ENCODE measurements at places on chromosomes 11 and 22.

DNA sequence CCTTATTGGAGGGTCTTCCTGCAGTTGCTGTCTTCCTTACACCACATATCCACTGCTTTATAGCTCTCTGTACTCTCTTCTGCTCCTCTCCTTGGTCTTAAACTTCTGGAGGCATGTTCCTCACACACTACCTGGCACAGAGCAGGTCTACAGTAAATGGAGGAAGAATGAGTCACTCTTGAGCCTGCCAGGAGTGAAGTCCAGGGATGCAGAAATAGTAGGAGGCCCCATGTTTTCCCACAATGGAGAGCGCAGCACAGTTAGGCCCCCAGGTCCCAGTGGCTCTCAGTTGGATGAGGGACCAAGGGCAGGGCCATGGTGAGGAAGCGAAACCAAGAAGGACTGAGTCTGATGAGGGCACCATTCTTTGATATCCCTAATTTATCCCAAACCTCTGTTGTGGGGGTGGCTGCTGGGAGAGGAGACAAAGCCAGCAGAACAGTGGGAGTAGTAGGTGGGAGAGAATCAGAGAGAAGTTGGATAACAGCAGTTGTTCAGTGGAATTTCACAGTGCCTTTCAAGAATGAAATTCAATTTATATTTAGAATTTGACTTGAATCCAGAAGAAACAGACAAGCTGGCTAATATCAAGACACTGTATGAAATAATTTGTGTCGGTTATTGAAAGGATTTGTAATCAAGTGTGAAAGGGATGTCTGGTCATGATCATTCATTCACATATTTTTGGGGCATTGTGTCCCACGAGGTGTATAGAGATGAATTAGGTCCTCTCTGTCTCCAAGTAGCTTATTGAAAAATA lies 187.8 kb downstream of the HIPK3 start:
- DNase-seq = no peak

GRCh38 chr11:76459299-76459698 lies 14.5 kb downstream of the EMSY start:
- DNase-seq = no peak

DNA sequence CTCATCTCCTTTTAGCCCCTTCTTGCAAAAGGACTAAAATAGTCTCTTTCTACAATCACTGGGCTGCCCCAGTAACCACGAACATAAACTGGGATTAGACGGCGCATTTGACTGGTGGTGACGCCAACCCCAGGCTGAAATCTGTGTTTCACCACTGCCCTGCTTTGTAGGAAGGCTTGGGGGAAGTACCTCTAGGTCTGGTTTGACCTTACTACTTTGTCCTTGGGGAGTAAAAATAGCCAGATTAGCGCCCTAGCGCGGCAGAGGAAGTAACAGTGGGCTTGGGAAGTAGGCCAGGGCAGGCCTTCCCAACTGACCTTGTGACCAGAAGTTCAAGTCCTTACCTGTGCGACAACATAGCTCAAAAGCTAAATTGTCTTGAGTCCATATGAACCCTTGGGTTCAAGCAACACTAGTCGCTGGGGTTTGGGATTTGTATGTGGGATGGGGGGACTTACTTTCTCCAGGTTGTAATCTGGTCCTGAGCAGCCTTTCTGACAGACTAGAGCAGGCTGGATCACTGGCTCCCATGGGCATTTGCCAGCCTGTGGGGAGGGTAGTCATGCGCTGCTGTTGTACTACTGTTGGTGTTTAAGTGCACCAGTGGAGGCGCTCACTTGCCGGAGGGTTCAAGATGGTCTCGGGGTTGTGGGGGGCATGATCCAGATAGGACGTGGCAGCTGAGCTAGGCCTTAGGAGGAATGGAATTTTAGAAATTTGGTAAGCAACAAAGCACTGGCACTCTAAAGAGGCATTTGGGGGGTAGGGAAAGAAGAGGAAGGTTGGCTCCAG lies 953 bp upstream of the PACS1 start:
- peak; percentile 40 for DNase-seq

DNA sequence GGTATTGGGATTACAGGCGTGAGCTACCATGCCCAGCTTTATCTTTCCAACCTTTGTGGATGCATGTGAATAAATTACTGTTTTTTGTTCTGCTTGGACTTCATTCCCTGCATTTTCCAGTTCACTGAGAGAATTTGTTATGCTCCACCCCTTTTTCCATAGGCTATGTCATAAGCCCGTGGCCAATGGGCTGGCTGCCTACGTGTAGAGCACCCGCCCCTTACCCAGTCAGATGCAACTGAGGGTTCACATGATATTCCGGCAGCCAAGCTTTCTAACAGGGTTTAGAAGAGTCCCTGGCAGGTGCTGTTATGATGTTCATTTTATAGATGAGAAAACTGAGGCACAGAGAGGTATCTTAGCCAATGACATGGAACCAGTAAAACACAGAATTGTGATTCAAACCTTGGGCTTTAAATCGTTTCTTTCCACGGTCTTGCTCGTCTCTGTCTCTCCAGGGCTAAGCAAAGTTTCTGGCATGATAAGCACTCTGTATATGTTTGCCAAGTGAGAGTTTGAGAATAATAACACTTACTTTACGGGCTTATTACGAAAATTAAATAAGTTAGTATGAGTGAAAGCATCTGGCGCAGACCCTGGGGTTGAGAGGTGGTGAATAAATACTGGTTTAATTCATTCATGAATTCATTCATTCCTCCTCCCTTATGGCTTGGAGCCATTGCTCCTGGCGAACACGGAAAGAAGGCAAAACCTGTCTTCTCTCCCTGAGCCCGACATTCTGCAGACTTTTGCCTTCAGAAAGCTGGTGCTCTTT lies 42.4 kb upstream of the RASD2 start:
- DNase-seq = no peak

- no peak for DNase-seq
These were observed 24.8 kb downstream of the ACER3 start for GRCh38 chr11:76885390-76886097.

DNA sequence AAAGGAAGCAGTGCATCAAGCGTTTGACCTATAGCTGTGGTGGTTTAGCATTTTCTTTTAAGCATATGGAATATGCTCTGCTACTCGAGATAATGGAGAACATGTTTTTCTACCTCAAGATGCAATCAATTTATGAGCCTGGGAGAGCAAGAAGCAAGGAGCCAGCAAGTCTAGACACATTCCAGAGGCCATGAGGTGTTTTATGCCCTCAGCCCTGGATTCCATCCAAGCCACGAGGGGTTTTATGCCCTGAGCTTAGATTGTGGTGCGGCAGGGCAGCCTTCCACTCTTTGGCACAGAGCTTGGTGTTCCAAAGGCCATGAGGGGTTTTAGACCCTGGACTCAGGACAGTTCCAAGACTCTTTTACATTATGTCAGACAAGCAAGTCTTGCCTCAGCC lies 11.7 kb upstream of the DNAJB13 start:
- no peak for DNase-seq

DNA sequence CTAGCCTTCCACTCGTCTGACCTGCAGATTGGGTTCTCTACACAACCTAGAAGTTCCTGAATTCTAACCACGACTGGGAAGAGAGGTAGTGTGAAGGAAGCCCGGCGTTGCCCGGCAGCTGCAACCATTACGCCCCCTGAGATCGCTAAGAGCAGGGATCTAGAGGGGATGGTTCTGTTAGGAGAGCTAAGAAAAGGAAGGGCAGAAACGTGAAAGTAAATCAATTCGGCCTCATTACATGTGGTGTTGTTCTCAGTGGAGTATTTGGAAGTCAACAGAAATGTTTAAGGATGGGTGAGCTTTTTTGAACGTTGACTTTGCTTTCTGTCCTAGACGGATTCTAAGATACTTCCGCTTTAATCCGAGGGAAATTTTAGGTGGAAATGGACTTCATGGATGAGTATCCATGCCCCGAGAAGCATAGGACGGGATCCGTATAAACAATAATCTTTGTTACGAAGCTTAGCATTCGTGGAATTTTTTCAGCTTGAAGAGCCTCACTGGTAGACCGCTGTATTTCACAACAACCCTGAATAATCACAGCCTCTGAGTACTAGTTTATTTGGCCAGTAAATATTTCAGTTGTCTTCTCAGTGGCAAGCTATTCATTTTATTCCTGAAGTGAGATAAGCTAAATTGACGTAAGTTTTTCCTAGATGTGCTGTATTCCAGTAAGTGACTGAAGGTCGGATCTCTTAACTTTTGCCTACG lies 629 bp downstream of the ATP5MG start:
- DNase-seq = no peak

GRCh38 chr22:37427135-37427710 lies at the start of gene ELFN2:
Gene ELFN2, minus strand, starts transcription at chr22:37427479. Its CDS starts 51,945 bp downstream, at chr22:37375534.
- DNase-seq = no peak

DNA sequence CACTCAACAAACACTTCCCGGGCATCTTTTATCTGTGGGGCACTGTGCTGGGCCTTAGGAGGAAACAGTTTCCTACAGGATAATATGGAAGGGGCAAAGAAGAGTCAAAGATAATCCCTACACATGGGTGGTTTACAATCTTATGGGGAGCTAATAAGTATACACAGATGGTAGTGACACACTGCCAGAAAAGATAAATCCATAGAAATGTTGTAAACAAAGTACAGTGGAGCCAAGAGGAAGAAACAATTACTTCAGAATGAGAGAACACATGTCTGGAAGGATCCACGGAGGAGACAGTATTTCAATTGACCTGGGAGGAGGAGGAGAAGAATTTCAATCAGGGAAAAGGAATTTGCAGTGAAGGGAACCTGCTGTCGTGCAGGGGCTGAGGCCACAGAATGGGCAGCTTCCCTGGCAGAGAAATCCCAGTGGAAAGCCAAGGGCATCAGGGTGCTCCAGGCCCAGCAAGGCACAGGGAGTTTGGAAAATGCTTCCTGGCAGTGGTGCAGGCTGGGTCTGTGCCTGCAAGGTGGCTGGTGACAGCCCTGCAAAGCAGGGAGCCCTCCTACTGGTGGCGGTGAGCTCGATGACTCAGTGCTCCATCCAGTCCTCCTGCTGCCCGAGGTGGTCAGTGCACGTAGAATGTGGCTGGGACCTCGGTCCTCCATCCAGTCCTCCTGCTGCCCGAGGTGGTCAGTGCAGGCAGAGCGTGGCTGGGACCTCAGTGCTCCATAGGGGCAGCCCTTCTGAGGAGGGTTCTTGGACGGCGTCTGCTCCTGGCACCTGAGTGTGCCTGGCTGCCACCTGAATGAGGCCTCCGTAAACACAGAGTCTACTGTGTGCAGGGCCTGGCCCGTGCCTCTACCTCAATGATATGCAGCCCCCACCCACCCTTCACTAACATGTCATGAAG lies 444.3 kb upstream of the B3GAT1 start:
- DNase-seq = no peak

- no peak for DNase-seq
These were observed 79.5 kb upstream of the SLC25A18 start for GRCh38 chr22:17483688-17484372.

DNA sequence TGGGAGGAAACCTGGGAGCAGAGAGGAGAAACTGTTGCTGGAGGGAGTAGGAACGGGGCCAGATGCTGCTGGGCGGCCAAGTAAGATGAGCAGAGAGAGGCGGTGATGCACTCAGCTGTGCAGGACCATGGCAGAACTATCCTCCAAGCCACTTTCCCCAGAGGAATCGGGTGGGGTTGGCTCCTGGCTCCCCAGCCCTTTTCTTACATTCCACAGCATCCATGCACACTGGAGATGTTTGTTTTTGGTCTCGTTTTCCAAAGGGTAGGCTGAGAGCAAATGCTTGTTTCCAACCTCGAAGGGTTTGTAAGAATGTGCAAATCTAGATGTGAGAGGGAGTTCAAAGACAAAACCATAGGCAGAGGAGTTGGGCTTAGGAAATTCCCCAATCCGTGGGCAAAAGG lies 73.2 kb downstream of the DBX1 start:
- no peak for DNase-seq

DNA sequence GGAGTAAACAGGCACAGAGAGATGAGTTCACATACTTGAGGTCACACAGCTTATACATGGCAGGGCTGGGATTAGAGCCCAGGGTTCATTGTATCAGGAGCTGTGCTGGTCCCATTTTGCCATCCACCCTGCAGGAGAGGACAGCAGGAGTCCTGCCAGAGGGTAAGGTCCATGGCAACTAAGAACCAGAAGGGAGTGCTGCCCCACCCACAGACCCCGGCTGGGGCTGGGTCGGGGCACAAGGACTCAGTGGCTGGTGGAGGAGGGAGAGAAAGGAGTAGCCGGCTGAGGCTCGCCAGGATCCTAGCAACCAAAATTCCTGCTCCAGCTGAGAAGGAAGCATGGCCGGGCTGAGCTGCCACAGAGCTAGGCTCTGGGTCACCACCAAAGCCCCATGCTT lies 25.9 kb upstream of the TP53I11 start:
- DNase-seq = no peak

DNA sequence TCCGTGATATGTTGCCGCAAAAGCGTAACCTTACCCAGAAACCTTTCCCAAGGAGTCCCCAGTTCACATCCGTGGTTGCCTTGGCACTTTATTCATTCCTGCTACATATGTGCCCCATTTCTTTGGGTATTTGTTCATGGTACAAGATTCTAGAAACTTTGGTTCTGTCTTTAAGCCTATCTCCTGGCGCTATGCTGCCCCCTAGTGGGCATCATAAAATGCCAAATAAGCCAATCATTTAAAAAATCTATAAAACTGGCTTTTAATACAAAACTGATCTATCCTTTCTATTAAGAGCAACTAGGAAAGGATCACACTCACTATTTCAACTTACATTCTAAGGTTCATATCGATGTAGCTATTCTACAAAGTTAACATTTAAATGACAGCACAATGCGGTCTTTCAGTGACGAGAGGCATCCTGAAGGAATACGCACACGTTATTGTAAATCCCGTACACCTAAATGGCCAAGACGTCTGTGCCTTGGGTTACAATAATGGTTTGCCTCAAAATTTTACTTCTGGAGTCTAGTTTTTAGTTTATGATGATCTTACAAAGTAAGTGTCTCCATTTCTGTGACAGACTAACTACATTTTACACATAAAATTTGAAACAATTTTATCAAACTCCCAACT lies 16.2 kb downstream of the PIWIL3 start:
- peak; percentile 55 for DNase-seq

DNA sequence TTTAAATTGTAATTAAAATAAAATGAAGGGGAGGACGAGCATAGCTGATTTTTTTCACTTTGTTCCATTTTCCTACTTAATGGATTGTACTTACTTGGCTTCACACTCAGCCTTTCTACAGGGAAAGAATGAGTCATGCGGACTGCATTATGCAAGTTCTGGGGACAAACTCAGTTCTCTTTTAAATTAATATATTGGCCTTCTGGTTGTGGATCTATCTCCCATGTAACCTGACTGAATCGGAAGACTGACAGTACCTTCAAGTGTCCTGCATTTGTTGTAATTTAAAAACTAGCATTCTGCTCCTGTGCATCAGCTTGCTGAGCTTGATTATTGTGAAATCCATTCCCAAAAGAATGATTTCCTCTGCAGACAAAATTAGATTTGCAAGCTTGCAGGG lies 12.2 kb downstream of the OR8D1 start:
- no peak for DNase-seq
